ENCODE measurements at places on chromosomes 7 and 10.

DNA sequence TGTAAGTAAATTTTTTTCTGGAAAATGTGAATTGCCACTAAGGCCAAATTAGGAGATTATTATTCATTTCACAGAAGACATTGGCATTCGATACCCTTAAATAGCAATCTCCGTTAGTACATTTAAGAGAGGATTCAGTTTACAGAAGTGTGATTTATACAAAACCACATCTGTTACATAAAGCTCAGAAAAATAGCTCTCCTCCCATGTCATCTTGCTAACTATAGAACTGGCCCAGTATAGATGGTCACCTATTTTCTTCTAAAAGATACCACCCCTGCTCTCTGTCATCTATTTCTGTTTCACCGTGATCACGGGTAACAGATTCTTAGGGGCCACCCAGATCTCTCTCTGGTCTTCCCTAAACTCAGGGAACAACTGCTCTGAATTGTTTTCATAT, 119.1 kb downstream of the HIP1 start:
- no peak for DNase-seq

DNA sequence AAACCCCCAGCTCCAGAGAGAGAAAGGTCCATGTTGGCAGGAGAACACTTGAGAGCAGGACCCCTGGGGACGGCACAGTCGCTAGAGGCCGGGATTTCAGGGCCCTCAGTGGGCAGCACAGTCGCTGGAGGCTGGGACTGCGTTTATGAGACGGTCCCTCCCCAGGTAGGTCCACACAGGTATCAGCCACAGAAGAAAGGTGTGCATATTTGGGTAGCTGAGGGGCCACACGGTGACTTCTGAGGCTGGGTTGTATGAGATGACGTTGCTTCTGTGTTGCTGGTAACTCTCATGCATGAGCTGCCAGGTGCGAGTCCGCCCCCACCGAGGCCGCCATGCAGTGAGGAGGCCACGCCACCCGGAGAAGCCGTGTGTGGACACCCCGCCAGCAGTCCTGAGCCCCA, 56.9 kb upstream of the PPP2R2D start:
- DNase-seq, result no peak

GRCh38 chr7:105822806-105823205, 53.6 kb downstream of the ATXN7L1 start:
- DNase-seq, result no peak

GRCh38 chr10:100909501-100910263, 3.1 kb upstream of the SLF2 start:
- no peak for DNase-seq

DNA sequence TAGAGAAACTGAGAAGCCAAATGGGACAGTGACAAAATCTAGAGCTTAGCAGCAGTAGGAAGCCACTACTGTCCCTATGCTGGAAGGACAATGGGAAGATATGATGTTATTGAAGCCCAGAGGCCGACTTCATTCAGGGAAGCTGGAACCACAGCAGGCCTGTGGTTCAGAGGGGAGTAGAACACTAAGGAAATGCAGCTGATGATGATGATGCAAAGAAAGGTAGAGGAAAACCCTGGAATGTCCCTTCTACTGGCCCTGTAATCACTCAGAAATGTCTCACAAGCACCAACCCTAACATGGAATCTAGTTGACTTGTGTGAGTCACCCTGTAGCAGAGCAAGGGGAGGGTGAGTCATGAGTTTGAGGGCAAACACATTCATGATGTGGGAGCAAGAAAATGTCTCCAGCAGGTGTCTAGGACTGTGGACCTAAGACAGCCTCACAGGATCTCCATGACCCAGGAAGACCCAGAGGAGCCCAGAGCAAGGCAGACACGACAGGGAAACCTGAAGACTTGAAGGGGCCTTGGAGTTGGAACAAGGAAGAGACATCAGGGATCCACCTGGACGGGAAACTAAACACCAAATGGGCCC, 37.0 kb upstream of the LRRC17 start:
- DNase-seq, result no peak
